ENCODE measurements at places on chromosomes 7 and 10. TPM values are rescaled to one million over a fixed set of nuclear protein-coding genes. Genes with fewer than 3 reads are reported as not detected.
A peak's percentile ranks its signal among the peaks of the same experiment; 100 is the strongest.

DNA sequence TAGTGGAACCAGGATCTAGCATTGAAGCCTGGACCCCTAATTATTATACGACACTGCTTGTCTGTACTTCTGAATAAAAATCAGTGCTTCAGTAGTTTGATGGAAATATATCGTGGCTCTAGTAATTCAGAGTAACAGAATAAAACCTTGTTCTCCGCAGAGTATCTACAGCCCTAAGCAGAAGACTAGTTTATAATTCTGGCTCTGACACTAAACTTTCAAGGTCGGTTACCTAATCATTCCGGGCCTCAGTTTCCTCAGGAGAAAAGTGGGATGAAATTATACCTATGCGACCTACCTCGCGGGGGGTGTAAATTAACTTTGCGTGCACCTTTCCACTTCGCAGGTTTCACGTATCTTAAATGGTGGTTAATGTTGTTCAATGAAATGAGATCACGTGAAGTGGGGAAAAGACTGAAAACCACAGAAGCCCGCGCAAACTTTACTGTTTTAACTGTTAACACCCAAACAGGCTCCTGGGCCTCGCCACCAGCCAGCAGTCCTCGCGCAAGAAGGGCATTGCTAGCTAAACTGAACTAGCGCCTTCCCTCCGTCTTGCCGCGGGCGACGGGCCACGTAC is 615 bp downstream of the THAP5 start:
- ATAC-seq: no peak

- ATAC-seq: no peak
Observed at GRCh38 chr7:85719981-85720953, 533.4 kb upstream of the SEMA3D start.

The PRRT4 gene
- total RNA-seq: 7.8 TPM

DNA sequence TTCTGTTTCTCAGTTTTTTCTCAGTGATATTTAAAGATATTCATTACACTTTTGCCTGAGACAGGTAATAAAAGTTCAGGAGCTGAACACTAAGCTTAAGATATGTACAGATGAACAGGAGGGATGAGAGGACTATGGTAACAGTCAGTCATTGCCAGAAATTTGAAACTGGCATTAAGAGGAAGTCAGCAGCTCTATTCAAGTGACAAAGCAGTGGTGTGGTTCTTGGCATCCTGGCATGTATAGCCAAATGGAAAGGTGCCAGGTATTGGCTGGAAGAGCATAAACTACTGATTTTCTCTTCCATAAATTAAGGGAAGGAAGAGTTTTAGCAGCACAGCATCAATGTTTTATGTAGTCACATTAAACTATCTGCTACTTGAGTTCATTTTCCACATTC is 22.7 kb downstream of the HOXA1 start:
- ATAC-seq: no peak

DNA sequence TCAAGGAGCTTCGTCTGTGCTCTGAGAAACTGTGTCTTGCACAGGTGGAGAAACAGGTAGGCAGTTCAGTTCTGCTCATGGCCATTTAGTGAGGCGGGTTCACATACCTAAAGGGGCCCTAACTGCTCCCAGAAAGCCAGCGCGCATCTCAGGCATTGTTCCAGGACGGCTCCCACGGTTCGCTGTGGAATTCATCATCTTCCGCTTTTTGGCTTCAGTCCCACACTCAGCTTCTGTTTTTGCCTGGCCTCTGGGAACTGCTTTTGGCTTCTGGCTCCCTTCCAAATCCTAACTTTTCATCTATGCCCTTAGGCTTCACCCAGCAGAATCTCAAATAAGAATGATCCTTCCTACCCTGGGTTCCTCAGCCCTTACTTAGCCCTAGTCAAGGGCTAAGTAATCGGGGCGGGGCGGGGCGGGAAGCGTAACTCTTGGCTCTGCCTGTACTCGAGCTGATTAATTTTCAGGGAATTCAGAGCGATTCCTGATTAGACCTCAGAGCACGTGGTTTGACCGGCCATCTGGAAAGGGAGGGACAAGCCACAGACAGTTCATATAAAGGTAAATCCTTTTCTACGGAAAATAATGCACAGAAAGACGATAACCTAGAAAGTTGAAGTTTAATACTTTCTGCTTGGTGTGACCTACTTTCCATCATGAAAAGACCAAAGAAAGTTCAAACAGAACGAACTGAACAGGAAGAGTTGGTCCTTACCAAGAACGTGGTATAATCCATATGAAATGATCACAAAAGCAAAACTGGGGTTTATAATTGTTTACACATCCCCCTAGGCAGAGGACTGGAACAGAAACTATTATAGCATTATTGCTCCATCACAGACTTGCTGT is 105.7 kb downstream of the ST8SIA6 start:
- ATAC-seq: no peak

DNA sequence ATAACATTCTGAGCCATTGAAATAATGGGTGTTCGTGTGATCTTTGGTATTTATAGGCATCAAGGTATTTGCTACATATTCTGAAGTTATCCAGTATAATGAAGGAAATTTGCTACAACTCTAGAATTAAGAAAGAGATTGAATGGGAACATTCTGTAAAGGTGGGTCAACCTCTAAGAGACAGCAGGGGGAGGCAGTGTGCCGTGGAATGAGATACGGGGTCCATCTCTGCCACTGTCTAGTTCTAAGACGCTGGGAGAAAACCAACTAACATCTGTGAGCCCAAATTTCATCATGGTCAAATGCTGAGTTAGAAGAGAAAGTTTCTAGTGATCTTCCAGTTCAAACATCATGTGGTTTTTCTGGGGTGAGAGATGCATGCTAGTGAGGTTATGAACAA is 368.9 kb downstream of the SORCS1 start:
- no peak for ATAC-seq

DNA sequence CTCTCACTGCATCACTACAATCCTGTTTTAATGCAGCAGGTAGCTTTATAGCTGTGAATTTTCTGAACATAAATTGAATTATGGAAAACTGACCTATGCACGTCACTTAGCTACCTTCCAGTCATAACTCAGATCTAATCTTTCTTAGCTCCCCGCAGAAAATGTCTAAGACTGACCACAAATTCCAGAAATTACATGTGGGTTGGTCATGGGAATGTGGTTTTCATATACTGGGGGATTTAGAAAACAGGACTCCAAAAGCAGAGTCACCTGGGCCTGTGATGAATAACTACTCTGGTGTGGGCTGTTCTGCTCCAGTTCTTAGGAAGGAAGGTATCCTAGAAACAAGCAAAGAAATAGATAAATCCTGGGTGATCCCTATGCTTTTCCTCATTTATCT is 178.4 kb upstream of the LRRTM3 start:
- no peak for ATAC-seq

The FOXK1 gene
- total RNA-seq: 37.2 TPM

The HYAL4 gene
- not detected for total RNA-seq

The COMMD3 gene
- 78.5 TPM for total RNA-seq

DNA sequence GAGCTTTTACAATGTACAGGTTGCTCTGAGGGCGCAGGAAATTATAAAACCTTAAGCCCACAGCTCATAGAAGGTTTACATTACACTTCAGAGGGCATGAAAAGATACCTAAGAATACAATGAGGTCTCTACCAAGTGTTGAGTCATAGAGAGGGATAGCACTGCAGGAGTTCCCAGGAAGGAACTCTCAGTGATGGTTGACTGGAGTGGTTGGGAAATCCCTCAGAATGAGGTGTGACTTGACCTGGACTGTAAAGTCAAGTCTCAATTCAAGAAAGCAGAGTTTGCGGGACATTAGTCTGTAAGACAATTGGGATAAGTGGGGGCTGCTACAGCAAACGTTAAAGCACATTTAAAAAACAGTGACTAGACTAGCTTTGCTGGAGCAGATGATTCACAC is 21.9 kb downstream of the TNKS2 start:
- no peak for ATAC-seq

The PIK3CG gene
- total RNA-seq: not detected

GRCh38 chr7:51123322-51124019 is 193.1 kb downstream of the COBL start:
- ATAC-seq: no peak

- no peak for ATAC-seq
Observed at GRCh38 chr7:3349126-3349525, 48.1 kb downstream of the SDK1 start.

The BMPER gene
- total RNA-seq: 0.93 TPM

DNA sequence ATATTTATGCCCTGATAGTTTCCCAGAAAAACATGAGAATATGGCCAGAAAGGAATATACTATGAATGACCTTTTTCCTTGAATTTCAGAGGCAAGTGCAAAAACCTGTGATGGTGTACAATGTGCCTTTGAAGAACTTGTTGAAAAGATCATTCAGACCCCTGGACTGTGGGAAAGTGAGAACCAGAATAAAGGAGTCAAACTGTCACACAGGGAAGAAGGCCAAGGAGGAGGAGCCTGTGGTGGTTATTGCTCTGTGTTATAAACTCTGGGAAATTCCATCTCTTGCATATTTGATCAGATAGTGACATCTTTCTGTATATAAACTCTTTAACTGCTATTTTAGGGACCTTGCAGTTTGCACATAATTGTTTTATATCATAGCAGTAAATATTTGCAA is 33.7 kb downstream of the RAB18 start:
- peak; percentile 13 for ATAC-seq

DNA sequence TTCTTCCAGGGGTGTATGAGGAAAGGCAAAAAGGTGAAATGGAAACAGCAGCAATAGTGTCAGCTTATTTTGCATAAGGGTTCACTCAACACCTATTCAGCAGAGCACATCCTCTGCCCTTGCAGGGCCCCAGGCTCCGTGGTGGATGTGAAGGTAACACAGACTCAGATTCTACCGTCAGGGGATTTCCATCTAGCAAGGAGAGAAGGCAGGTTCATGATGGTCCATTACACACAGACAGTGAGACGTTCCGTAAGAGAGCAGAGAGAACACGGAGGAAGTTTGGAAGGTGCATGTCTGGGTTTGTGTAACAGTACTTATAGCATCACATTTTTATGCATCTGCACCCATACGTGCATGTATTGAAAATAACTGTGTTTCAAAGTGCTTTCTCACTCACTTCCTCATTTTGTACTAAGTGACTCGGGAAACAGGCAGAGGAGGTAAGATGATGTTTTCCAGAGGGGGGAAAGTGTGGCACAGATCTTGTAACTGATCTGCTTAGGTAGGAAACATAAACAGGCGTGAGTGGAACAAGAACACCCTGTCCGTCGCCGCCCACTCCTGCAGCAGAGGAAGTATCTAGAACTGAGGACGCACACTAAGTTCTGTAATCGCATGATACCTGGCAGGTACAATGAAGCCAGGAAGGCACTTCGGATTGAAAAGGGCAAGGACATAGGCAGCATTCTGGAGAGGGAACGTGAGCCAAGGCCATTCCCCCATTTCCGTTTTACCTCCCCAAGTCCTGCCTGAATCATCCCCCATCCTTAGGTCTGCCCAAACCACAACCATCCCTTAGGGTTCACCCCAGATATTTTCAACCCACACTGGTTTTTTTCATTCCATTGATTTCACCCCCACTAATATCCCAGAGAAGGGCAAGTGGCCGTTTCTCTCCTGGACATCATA is 1.0 kb upstream of the ENO4 start:
- ATAC-seq: no peak

The GDF10 gene
- total RNA-seq: 0.13 TPM

DNA sequence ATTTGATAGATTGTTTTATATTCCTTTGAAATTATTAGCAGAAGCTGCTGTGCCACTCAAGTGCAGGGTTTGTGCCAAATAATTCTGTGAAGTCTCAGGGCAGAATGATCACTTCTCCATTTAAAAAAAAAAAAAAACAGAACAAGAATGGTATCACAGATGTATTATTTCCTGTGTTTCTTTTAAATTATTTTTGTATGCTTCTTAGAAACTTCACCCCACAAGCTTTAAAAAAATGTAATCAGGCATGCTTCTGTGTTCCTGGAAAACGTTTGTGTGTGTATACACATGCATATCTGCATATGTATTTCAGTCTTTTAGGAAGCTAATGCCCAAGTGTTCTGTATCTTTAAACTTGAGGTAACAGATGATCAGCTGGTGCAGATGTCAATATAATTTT is 6.3 kb upstream of the CD36 start:
- ATAC-seq: peak; percentile 38

The CTAGE6 gene
- total RNA-seq: 0.20 TPM

DNA sequence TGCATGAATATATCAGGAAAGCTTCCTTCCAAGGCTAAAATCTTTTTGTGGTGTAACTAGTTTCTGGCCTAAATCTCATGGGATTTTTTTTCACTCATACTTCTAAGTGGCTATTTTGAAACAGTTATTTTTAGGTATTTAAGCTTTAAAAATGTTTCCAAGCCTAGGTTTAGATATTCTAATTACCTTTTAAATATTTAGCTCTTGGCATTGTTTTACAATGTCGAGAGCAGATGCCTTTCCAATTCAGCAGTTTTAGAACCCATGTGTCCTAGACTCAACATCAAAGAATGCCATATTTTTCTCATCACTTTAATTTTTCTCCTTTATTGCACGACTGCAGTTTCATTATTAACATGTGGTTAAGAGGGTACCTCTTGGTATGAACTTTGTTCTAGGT is 27.1 kb upstream of the STOX1 start:
- no peak for ATAC-seq

DNA sequence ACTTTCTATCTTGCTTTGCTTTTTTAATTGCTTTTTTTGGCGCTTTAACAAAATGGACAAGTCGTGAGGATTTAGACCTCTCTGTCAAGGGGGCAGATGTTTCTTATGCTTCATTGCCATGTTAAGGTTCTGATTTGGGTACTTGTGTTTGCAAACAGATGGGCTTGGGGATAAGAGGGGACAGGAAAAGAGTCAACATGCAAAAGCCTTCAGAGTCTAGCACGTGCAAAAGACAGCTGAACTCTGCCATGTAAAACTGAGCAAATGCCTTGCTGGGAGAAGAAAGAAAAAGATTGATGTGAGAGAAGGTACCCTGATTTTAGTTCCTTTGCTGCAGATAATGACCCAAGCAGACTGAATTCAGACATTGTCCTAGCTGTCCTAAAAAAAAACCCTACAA is 173.1 kb downstream of the KIAA1217 start:
- no peak for ATAC-seq

GRCh38 chr7:47818796-47819606 is 129.3 kb downstream of the PKD1L1 start:
- peak; percentile 85 for ATAC-seq

- ATAC-seq: peak; percentile 78
Observed at GRCh38 chr7:107014387-107015023, 30.0 kb upstream of the PRKAR2B start.

DNA sequence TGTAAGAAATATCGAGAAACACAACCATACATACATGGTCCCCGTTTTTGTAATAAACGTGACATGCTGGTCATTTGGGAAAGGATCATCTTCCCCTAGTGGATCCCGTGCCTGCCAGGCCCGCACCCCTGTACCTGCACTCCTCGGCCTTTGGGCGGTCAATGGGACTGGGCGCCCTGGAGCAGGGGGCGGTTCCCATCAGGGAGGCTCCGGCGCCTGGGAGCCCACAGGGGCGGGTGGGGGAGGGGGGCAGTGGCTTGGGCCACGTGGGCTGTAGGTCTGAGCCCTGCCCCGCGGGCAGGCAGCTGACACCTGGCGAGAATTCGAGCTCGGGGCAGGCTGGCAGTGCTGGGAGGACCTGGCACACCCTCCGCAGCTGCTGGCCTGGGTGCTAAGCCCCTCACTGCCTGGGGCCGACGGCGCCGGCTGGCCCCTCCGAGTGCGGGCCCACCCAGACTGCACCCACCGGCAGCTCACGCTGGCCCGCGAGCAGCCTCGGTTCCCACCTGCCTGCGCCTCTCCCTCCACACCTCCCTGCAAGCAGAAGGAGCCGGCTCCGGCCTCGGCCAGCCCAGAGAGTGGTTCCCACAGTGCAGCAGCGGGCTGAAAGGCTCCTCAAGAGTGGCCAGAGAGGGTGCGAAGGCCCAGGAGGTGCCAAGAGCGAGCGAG is 361.6 kb upstream of the GRM3 start:
- ATAC-seq: no peak

The PKD2L1 gene
- 0.18 TPM for total RNA-seq

The OR2AE1 gene
- not detected for total RNA-seq

The TAS2R5 gene
- total RNA-seq: 2.4 TPM

- ATAC-seq: no peak
Observed at GRCh38 chr10:120451968-120452367, 5.1 kb upstream of the PLPP4 start.

All from motor neuron (in vitro differentiated cells).